ENCODE measurements at places on chromosomes 11 and 22.

- DNase-seq: no peak
These were observed 36.0 kb downstream of the LRFN4 start for GRCh38 chr11:66892911-66893310.

- DNase-seq: no peak
These were observed 56.8 kb downstream of the CD6 start for GRCh38 chr11:61028135-61028729.

DNA sequence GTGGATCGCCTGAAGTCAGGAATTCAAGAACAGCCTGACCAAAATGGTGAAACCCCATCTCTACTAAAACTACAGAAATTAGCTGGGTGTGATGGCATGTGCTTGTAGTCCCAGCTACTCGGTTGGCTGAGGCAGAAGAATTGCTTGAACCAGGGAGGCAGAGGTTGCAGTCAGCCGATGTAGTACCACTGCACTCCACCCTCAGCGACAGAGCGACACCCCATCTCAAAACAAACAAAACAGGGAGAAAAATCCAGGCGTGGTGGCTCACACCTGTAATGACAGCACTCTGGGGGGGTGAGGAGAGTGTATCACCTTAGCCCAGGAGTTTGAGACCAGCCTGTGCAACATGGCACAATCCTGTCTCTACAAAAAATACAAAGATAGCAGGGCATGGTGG is 802.3 kb upstream of the ARHGAP42 start:
- DNase-seq: no peak

- no peak for DNase-seq
These were observed 77.1 kb upstream of the FIBIN start for GRCh38 chr11:26916805-26917204.

GRCh38 chr22:24061124-24061684 is 50.1 kb downstream of the CABIN1 start:
- no peak for DNase-seq

- DNase-seq: no peak
These were observed 24.8 kb downstream of the PAK1 start for GRCh38 chr11:77449060-77449521.

GRCh38 chr11:94801866-94802460 is 33.8 kb downstream of the AMOTL1 start:
- DNase-seq: no peak

DNA sequence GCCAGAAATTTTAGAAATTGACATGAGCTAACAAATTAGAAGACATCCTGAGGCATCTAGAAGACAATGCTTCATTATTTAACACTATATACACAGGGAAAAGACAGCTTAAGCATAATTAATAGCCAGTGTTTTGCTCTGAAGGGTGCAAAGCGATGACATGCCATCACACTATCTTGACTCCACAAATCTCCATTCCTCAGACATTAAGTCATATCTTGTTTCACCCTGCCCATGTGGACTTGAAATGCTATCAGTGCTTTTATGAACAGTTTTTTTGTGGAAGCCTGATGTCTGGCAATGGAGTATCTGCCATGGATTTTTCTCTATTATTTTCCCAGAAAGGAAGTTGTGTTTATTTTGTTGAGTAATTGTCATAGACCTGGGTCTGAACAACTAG is 2.3 kb downstream of the CARD18 start:
- DNase-seq: no peak

- DNase-seq: no peak
These were observed 30.7 kb upstream of the PRODH start for GRCh38 chr22:18966748-18967147.

DNA sequence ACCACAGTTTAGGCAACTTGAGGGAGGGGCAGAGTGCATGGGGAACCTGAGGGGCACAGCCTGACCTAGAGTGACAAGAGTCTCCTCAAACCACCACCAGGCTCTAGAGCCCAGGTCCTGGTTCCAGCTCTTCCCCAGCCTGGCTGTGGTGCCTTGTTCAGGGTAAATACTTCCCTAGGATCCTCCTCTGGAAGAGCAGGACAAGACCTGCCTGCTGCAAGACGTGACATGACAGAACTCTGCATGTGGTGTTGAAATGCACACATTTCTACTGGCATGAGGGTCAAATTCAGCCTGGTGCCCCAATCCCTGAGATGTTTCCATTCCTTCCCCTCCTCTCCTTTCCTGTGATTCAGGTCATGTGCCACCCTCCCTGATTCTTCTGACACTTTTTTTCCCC is 3.3 kb downstream of the SEC14L2 start:
- DNase-seq: no peak

DNA sequence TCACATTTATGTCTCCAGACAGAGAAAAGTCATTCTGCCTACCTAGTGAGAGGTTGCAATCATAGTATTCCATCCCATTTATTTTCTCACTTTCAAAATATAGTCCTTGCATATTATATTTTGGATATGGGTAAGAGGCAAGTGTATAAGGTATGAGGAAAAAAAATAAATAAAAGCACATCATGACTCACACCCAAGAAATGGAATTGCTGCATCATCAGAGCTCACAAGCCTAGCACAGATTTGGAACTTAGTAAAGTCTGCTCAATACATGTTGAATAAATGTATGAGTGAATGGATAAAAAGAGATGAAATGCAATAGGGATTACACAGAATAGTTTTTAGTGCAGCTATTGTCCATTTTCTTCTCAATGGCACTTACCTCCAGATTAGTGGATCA is 2.5 kb upstream of the OR51G1 start:
- DNase-seq: no peak

- DNase-seq: no peak
These were observed 247.8 kb upstream of the B3GAT1 start for GRCh38 chr11:134659882-134660281.

GRCh38 chr11:11202885-11203284 is 150.2 kb downstream of the CSNK2A3 start:
- DNase-seq: no peak

- DNase-seq: no peak
These were observed 135.1 kb upstream of the CARD18 start for GRCh38 chr11:105274631-105275030.

- DNase-seq: no peak
These were observed 810 bp upstream of the HBB start for GRCh38 chr11:5227681-5228080.

DNA sequence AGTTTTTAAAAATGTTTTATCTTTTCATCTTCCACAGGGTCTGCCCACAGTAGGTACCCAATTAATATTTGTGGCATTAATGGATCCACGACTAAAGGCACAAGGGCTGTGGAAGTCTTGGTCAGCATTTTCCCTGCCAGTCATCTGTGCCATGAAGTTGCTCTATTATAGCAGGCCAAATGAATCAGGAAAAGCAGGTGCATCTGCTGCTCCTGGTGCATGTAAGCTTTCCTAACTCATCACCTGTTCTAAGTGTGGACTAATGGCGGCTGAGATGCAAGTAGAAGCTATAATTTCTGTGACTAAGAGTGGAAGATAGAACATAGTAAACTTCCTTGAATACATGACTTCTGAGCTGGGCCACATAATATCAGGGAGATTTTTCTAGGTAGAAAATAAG is 182.5 kb upstream of the TENM4 start:
- DNase-seq: no peak

GRCh38 chr11:70547386-70547785 is 149.1 kb downstream of the CTTN start:
- DNase-seq: no peak

- no peak for DNase-seq
These were observed 11.7 kb downstream of the SEC14L2 start for GRCh38 chr22:30408388-30409102.

GRCh38 chr11:128553662-128554362 is 33.5 kb downstream of the ETS1 start:
- DNase-seq: no peak

- DNase-seq: no peak
These were observed 16.4 kb downstream of the ZBED4 start for GRCh38 chr22:49869845-49870712.

DNA sequence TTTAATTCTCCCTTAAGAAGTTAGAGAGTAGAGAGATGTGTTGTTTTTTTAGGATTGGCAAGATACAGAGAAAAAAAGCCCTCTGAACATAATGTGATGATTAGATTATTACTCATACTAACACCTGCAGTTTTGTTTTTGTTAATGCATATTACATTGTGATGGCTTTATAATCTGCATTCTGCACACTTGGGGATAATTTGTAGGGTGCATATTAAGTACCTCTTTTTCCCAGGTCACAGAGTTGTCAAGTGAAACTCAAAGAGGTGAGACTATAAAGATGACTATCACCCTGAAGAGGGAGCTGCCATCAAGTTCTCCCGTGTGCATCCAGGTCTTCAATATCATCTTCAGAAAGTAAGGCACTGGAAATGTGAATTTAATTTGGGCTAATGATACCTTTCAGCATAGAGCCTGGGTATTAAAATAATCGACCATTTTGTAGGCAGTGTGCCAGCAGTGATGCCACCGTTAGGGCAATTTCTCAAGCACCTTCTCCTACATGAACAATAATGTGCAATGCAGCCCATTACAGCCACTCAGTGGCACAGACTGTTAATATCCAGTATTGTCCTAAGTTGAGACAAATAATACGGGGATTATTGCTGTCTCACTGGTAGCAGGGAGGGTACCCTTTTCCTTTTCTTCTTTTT is 16.2 kb downstream of the PIWIL4 start:
- no peak for DNase-seq

DNA sequence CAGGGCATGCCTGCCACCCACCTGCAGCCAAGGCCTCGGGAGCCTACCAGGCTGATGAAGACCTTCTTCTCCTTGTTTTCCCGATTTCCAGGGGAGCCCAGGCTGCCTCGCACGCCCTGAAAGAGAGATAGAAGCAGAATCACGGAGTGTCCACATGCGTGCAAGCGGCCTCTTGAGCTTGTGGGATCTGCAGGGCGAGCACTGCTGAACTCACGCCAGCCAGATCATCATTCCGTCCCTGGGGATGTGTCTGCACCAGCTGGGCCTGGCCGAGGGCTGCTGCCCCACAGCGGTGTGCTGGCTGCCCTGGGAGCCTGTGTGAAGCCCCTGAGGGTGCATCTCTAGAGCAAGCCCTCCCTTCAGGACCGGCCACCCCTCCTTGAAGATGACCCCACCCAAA is 17.9 kb downstream of the USH1C start:
- DNase-seq: no peak

GRCh38 chr11:1631066-1631568 is 1.5 kb downstream of the KRTAP5-5 start:
- no peak for DNase-seq

DNA sequence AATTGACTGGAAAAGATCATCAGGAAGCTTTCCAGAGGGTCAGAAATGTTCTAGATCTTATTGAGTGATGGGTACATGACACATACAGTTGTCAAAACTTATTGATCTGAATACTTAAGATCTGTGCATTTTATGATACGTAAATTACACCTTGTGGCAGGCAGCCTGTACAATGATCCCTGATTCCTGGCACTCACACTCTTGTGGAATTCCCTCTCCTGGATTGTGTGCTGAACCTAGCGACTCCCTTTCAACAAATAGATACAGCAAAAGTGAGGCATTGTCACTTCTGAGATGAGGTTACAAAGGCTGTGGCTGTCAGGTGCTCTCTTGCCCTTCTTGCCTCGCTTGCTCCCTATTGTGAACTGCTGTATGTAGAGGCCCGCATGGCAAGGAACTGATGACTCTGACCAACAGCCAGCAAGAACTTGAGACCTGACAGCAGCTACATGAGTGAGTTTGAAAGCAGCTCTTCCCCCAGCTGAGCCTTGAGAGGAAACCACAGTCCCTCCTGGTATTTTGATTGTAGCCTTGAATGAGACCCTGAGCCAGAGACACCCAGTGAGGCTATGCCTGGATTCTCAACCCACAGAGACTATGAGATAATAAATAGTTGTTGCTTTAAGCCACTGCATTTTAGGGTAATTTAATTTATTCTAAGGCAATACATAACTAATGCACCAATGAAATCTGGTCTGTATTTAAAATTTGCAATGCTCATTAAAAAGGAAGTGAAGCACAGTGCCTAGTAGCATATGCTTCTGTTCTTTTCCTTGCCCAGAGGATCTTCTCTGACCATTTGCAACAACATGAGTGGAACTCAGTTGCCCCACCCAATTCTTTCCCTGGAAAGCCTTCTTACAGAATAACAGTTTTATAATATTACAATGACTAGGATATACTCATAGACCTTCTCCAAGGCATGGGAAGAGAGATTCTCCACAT is 60.5 kb upstream of the IZUMO1R start:
- DNase-seq: no peak

- peak; percentile 92 for DNase-seq
These were observed 25.7 kb upstream of the CDC42EP2 start for GRCh38 chr11:65288706-65289536.

DNA sequence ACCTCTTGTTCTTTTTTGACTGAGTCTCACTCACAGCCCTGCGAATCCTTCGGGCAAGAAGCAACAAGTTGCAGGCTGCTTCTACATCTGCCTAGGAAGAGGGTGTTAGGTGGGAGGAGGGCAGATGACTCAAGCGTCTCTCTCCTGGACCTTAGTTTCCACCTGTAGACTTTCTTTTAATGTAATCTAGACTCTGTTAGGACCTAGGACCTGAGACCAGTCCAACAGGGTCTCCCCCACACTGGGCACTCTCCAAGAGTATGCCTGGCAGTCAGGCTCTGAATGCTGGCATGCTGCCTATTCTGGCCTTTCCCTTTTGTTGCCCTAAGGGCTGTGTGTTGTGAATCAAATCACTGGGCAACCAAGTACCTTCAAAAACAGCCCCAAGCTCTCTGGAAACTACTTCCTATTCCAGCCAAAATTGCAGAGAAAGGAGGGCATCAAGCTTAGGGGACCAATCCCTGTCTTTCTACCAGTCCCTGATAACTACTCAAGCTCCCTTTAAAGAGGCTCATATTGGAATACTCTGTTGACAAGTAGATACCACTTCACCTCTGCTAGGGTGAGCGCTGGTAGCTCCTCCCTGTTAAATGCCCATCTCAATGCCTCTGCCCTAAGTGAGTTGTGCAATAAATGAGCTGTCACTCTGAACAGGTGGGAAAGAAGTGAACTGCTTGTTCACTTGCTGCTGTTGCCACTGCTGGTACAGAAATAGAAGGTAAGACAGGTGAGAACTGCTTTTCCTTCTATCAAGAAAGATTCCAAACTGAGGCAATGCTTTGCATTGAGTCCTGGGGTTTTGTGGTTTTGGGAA is at the start of gene BBOX1:
Gene BBOX1, plus strand, starts transcription at position 514 of the 814 bp plus-strand sequence. CDS start 14,616 bp downstream, outside the sequence.
- DNase-seq: peak; percentile 30

DNA sequence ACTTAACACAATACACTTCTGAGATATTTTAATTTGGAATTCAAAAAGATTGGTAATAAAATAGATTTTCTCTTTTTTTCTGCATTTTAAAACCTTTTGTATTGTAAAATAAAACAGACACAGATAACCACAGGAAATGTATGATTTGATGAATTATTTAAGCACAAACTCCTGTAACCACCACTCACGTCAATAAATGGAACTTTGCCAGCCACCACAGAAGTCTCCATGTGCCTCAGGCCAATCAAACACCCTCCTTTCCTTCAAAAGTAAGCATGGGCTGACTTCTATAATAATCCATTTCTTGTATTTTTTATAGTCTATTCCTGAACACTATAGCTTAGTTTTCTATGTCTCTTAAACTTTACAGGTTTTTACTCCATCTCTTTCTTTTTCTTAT is 721.7 kb downstream of the DLG2 start:
- DNase-seq: no peak

- DNase-seq: no peak
These were observed 50.2 kb upstream of the FGF3 start for GRCh38 chr11:69869311-69869939.

Measured in DMS 273 treated with DMSO at 0.1 percent for 48 hours (cell line).